Stromal cell of bone marrow (primary cell): ENCODE measurements at places on chromosomes 6 and 20.
A peak's percentile ranks its signal among the peaks of the same experiment; 100 is the strongest.

GRCh38 chr6:12595161-12595811 is 121.3 kb upstream of the PHACTR1 start:
- DNase-seq, result no peak

DNA sequence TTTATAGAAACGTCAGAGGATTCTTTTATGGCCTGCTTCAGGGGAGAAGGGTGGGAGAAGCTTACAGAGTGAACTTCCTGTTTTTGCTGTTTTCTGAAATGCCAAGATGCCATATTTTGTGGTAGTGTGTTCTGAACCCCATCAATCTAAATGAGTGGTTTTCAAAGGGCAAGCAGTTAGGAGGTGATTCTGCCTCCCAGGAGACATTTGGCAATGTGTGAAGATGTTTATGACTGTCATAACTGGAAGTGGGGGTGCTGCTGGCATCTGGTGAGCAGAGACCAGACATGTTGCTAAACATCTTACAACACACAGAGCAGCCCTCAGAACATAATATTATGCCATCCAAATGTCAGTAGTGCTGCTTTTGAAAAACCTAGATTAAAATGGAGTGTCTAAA is 6.0 kb upstream of the PRL start:
- no peak for DNase-seq

DNA sequence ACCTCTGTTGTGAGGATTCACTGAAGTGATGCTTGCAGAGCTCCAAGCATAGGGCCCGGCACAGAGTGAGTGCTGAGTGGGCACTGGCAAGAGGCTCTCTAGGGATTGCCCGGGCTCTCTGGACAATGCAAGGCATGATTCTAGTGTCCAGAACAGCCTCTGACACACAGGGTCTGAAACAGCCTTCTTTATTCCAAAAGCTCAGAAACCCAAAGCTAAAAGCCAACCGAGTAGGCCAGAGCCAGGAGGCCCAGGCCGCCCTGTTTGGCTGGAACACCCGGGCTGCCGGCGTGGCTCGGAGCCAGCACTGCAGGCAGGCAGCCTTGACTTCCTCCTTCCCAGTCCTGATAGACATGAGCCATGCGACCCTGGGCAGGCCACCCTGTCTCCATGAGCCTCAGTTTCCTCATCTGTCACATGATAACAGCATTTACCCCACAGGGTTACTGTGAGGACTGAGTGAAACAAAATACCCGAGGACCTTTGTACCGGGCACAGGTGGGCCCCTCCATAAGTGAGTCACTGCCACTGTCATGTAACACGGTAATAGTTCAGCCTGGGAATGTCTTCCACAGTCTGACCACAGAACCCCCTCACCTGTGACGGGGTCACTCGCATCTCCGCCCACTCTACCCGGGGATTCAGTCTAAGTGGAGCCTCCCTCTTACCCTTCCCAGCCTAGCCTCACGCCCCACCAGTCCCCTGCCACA is 51.5 kb downstream of the PTPRT start:
- no peak for DNase-seq

DNA sequence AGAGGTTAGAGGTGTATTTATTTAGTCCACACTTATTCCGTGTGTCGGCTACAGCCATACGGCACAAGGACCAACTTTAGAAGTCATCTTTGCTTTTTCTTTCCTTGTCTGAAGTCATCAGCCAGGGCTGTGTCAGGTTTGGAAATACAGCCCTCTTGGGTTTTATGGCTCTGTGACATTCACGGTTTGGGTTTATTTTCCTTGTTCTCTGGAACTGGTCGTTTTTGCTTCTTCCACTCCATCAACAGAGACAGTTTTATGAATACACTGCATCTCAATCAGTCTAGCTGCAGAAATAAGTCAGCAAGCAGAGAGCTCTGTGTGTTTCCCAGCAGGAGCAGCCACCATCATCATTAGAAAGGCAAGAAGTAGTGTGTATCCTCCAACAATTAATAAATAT is 132.5 kb downstream of the TBC1D7 start:
- DNase-seq, result no peak

- DNase-seq, result no peak
Measured at GRCh38 chr6:161508341-161508740, 234.5 kb upstream of the AGPAT4 start.

DNA sequence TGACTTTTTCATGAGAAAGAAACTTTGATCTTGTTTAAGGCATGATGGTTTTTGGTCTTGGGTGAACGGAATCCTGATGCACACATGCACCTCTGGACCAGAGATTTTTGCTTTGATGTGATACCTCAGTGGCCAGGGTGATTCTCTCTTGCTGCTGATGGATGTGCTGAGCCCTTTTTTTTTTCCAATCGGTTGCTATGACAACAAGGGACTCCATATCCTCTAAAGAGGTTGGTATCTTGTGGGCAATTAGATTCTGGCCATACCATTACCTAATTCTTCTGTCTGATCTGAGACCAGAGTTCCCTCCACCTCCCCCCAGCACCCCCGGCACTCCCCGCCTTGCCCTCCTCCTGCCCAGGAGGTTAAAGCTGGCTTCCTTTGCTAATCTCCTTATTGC is 24.9 kb downstream of the PDYN start:
- DNase-seq, result no peak

DNA sequence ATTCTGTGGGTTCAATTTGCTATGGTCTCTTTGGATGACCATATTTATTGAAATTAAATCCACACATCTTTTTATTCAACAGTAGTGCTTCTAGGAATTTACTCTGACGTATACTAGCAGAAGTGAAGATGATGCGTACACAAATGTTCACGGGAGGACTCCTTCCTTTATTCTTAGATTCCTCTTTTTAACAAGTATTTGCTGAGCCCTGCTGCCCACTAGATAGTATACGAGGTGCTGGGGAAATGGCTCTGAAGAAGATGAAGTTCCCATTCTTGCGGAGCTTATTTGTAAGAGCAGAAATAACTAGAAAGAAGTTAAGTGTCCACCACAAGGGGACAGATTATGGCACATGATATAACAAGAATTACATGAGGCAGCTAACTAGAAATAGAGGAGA is 145.2 kb downstream of the DOK5 start:
- no peak for DNase-seq

DNA sequence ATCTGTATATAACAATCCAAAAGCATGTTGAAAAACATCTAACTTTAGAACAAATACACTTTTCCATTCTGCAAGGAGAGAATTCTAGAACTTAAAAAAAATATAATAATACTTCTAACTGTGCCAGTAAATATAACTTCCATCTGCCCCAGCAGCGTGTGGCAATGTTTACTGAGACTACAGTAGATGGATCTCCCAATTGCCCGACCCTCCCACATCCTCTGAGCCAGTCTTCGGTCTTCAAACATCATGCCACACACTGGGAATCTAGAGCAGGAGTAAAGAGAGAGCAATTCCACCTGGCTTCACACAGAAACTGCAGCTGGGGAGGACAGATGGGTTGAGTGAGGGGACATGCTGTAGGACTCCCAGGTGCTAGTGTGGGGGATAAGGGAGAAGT is 121.3 kb upstream of the NHSL1 start:
- DNase-seq, result no peak

DNA sequence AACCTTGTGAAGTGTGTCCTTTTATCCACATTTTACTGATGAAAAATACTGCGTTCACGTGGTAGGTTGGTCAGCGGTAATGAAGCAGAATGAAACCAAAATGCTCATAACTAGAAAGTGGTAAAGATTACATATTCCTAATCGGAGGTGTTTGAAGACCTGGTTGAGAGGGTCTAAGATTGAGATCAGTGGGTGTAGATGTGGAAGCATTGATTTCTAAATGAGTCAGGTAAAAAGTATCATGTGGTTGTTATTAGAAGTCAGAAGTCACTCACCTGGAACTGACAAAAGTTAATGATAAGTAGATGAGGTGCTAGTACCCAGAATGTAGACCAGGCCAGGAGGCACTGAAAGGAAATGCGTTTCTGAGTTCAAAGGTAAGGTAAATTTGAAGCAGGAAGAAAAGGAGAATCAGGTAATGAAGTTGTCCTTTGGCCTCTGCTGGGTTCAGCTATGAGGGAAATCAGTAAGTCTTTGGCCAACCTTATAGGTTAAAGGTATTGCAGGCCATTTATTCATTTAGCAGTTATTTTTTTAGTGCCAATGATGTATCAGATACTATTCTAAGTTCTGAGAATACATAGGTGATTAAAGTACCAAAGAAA is 31.2 kb downstream of the FAM83B start:
- no peak for DNase-seq

DNA sequence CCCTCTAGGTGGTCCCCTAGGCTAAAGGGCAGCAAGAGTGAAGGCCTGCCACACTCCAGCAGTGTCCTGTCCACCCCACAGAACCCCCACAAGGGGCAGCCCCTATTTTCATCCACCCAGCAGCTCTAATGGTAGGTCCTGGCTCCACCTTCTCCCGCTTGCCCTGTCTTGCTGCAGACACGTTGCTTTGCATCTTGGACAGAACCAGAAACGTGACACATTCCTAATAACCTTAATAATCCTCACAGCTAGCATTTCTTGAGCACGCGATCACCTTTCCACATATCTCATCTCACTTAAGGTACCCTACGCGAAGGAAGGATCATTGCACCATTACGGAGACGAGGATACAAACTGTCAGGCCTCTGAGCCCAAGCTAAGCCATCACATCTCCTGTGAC is 11.7 kb upstream of the SLC22A23 start:
- no peak for DNase-seq

GRCh38 chr20:48738399-48739304 is 89.1 kb downstream of the PREX1 start:
- DNase-seq, result no peak

GRCh38 chr6:33075568-33076405 is at the start of gene HLA-DPB1:
Gene HLA-DPB1, plus strand, starts transcription at chr6:33075990. Its CDS starts 52 bp downstream, at chr6:33076042.
- peak; percentile 79 for DNase-seq

- DNase-seq, result no peak
Measured at GRCh38 chr6:132763269-132763668, 5.6 kb upstream of the VNN2 start.

GRCh38 chr20:15799871-15800270 is 773.4 kb downstream of the KIF16B start:
- peak; percentile 33 for DNase-seq

GRCh38 chr6:134814076-134814695 is 135.7 kb downstream of the ALDH8A1 start:
- DNase-seq, result no peak

GRCh38 chr6:111763381-111763780 is 109.9 kb downstream of the FYN start:
- DNase-seq, result no peak

DNA sequence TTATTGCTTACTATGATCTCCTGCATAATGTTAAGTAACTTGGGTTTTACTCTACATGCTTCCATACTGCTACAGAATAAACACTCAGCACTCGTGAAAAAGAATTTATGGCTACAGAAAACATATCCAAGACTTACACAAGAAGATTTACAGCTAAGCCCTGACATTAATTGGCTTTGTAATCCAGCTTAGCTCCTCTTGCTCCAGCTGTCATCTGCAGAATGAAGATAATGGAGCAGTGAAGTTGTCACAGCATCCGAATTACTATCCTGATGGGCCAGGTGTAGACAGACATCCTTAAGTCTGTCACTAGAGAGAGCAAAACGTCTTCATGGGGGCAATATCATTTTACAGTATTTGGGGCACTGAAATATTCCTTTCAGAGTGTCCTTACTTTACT is 155.3 kb downstream of the PRKN start:
- DNase-seq, result no peak

- no peak for DNase-seq
Measured at GRCh38 chr6:155200012-155200411, 63.8 kb upstream of the CLDN20 start.

GRCh38 chr20:21154692-21155091 is 28.8 kb downstream of the KIZ start:
- no peak for DNase-seq

DNA sequence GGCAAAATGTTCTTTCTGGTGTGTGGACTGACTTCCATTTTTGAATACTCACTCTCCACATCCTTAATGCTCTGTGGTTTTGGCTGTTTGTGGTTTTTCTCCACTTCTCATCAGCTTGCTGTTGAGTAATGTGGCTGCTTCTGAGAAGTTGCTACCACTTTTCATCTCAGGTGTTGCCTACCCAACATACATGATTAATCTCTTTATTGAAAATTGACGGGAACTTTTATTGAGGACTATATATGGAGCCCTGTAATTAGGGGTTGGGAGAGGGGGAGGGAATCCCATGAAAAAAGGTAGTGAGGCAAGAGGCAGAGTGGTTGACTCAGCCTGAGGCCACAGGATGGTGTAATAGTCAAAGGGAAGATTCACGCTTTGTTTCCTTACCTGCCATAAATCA is 17.6 kb downstream of the IL22RA2 start:
- DNase-seq, result peak; percentile 54

DNA sequence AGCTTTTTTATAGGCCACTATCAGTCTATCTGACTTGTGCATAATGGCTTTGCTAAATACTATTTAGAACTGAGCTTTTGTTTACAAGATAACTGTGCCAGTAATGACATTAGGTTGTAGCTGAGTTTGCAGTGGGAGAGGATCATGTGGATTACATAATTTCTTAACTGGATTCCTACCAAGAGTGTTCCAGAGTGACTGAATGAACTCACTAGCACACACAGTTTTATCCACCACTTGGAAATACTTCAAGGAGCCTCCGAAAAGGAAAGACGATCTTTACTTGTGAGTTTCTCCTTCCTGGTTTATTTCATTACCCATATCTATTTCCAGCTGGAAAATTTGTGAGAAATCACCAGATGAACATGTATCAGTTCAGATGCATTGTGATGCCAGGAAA is 10.9 kb upstream of the SYNE1 start:
- DNase-seq, result peak; percentile 51

GRCh38 chr6:33902457-33902853 is 98.7 kb upstream of the MLN start:
- DNase-seq, result no peak

- DNase-seq, result no peak
Measured at GRCh38 chr6:114712129-114712662, 369.4 kb upstream of the HS3ST5 start.

DNA sequence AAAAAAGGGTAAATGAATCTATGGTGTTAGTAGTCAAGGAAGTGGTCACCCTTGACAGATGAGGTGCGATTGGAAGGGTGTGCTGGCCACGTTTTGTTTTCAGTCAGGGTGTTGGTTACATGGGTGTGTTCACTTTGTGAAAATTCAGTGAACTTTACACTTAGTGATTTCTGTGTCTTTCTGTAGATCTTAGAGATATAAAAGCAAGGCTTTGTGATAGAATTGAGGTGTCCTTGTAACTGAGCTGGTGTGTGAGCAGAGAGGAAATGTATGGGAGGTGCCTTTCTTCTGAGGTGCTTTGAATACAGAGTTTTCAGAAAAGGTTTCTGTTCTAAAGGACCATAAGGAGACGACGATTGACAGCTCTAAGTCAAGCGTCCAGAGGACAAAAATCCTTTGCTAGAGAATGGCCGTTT is 90.5 kb downstream of the SAMD3 start:
- DNase-seq, result no peak

- no peak for DNase-seq
Measured at GRCh38 chr20:50330504-50331313, 140.1 kb downstream of the CEBPB start.
